IPS-NIHi11 (cell line): ENCODE measurements at places on chromosomes 6 and 20.

DNA sequence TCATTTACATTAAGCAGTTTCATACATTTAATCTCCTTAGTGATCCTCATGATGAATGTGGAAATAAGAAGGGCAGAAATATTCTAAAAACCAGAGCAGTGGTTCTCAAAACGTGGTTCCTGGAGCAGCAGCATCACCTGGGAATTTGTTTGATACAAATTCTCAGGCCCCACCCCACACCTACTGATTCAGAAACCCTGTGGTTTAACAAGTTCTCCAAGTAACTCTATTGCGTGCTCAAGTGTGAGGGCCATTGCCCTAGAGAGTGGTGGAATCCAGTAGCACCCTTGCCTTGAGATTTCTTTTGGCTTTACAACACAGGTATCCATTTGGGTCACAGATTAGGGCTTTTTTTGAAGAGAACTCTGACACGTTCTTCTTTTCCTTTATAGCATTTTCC is 354.6 kb upstream of the FLRT3 start:
- DNase-seq: no peak

GRCh38 chr6:140077827-140078560 is 703.5 kb upstream of the CITED2 start:
- DNase-seq: no peak

GRCh38 chr6:16481697-16482399 is 243.5 kb downstream of the GMPR start:
- no peak for DNase-seq

DNA sequence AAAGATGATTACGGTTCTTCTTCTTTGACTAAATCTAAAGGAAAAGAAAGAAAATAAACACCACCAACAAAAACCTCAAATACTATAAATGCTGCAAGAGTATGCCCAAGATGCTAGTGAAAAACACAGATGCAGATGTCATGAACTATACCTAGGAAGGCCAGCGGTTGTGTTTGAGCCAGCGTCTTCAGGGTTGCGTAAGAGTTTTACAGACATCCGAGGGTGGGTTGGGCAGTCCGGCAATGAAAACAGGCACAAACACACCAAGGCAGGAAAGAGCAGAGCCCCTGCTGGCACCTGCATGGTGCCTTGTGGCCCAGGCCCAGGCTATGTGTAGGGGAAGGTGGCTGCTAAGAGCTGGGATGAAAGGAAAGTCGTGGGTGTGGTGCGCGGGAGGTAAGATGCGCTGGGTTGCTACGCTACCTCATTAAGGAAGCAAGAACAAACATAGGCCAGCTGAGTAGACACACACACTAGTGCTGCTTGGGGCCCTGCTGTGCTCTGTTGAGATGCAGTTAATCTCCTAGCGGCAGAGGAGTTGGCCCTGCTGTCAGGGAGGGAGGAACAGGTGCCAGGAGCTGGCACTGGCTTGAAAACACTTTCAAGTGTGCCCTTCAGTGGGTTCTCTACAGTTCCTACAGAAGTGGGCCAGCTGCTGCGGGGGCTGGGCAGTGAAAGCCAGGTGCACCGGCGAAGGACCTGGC is 170.2 kb upstream of the PLN start:
- DNase-seq: peak; percentile 42

GRCh38 chr20:7975851-7976414 is 35.7 kb upstream of the HAO1 start:
- DNase-seq: no peak

- no peak for DNase-seq
These were observed 287.6 kb upstream of the SOX4 start for GRCh38 chr6:21305893-21306332.

- no peak for DNase-seq
These were observed 12.0 kb downstream of the TPX2 start for GRCh38 chr20:31751126-31751525.

DNA sequence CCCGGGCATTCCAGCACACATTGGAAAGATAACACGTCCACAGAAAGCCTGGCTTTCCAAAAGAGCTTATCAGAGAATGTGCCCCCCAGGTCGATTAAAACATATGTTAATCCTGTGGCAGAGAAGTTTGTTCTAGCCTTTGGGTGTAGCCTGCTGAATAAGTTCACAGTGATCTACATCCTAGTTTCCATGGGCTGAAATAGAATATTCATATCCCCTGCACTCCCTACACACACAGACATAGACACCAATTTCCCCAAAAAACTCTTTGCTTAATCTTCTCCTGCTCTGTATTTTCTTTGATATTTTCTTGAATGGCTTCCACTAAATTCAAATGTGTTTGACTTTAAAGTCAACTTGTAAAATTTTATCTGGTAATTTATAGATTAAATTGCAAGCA is 1.6 kb downstream of the LPA start:
- no peak for DNase-seq

- no peak for DNase-seq
These were observed 91.2 kb upstream of the SIRPA start for GRCh38 chr20:1803932-1804501.

- DNase-seq: no peak
These were observed 69.3 kb downstream of the CEBPB start for GRCh38 chr20:50259705-50260478.

DNA sequence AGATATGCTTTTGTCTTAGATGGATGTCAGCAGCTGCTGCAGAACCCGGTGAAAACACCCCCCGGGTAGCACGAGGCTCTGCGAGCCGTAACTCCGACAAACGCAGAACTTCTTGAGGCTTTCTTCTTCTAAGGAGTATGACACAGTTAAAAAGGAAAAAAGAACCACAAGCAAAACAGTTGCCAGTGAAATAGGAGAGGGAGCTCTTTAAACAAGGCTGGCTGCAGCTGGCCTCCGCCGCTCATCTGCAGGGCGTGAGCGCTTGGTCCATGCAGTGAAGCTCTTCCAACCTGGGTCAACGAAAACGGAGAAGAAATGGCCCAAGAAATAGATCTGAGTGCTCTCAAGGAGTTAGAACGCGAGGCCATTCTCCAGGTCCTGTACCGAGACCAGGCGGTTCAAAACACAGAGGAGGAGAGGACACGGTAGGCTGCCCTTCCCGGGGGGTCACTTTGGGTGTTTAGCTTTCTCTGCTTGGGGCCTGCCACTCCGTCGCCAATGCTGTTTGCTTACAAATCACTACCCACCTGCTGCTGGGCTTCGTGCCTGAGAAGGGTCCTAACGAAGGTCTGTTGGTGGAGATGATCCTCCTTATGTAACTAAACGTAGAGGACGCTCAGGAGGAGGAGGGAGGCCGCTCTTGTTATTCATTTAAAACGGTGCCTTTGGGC is 13.2 kb downstream of the SYTL3 start:
- no peak for DNase-seq

GRCh38 chr20:49786196-49786595 is 26.4 kb upstream of the SLC9A8 start:
- DNase-seq: no peak

DNA sequence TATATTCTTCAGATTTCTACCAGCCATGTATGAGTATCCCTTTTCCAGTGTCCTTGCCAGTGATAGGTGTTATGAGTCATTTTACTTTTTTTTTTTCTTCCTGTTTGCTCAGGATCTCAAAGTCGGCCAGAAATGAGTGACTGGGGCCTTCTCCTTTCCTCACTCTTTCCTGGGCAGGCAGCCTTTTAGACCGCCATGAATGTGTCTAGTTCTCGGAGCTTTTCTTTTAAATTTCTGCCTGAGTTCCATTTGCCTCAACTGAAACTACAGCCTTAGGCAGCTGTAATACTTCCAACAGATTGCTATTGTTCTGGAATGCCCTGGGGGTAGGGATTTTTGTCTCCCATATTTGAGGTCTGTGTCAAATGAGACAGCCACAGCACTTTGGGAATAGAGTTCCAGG is 83.7 kb downstream of the STXBP5 start:
- DNase-seq: no peak

DNA sequence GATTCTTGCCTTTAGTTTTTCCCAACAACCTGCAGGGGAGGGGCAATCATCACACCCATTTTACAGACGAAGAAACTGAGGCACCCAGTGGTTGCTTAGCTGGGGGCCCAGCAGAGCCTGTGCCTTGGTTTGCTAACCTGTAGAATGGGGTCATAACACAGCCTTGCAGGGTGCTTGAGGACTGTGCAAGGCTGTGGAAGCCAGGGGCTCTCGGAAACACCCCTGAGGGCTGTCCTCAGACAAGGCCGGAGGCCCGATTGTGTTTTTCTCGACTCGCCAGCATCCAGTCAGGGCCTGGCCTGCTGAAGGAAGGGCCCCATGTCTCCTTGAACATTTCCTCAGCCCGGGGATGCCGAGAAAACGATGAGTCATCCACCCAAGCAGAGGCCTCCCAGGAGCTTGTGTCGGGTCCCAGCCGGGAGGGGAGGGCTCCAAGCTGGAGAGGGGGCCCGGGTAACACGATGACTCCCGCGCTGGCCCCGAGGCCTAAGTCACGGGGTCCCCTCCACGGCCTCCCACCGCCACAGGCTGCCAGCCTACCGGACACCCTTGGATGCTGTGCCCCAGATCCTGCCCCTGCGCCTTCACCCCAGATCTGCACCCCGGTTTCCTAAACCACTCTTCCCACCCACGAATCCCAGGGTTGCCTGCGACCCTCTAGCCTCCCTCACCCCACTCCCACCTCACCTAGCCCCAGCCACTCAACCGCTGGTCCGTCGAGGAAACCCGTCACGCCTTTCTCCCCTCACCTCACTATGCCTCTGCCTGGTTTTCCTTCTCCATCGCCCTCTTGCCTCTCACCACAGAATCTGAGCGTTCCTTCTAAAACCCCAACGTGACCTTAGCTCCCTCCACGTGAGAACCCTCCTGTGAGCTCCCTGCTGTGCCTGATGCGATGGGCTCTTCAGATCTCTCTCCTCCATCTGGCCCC is 10.6 kb downstream of the NOL4L start:
- DNase-seq: no peak
